Right lung (tissue), 10 donors: ENCODE measurements at places on chromosomes 2 and 18. TPM values are rescaled to one million over a fixed set of nuclear protein-coding genes. Genes with fewer than 3 reads are reported as not detected.

- DNase-seq: no peak
Measured at GRCh38 chr2:182646763-182647498, 69.1 kb upstream of the DNAJC10 start.

GRCh38 chr2:230498506-230499107, 82.6 kb downstream of the SP100 start:
- no peak for DNase-seq

DNA sequence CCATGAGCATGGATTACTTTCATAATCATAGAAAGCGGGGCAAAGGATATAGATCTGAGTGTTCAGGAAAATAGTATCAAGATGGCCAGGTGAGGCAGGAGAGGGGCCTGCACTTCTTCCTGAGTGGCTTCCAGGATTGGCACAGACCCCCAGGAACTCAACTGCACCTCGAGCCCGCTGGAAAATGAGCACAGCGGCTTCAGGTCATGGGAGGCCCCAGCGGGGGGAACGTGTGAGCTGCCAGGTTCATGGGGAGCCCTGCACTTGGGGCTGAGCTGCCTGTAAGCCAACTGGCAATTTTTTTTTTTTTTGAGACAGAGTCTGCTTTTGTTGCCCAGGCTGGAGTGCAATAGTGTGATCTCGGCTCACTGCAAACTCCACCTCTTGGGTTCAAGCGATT, 81.5 kb upstream of the ODC1 start:
- DNase-seq: no peak

CTAGE1 gene
- polyA plus RNA-seq: not detected

- DNase-seq: no peak
Measured at GRCh38 chr2:10269711-10270610, 32.7 kb upstream of the HPCAL1 start.

DNA sequence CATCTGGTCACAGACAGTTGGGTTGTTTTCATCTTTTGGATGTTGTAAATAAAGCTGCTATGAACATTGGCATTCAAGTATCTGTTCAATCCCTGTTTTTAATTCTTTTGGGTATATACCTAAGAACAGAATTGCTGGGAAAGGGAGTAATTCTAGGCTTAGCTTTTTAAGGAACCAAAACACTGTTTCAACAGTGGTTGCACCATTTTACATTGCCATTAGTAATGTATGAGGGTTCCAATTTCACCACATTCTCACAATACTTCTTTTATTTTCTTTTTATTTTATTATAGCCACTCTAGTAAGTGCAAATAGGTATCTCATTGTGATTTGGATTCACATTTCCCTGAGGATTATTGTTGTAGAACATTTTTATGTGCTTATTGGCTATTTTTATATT, 108.9 kb upstream of the GLS start:
- DNase-seq: no peak

- peak; percentile 19 for DNase-seq
Measured at GRCh38 chr2:33859811-33860461, 260.8 kb upstream of the FAM98A start.

GRCh38 chr2:98726205-98726604, 4.7 kb downstream of the MGAT4A start:
- DNase-seq: no peak

DNA sequence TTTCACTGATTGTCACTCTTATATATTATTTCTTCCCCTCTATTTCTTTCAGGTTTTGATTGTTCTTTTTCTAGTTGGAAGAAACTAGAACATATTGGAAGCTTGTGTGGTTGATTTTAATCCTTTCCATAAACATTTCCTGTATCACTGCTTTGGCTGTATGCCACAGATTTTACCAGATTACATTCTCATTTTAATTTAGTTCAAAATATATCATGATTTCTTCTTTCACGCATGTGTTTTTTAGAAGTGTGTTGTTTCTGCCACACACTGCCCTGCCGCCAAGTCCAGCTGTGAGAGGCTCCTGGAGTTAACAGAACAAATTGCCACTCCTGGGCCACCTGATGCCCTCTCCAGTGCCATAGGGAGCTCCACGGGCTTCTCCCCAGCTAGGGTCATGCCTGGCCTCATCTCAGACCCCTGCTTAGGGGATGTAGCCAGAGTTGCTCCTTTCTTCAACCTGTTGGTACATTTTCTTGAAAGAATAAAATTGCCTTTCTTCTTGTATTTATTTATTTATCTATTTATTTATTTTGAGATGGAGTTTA, 206.2 kb upstream of the COPS8 start:
- no peak for DNase-seq

DNA sequence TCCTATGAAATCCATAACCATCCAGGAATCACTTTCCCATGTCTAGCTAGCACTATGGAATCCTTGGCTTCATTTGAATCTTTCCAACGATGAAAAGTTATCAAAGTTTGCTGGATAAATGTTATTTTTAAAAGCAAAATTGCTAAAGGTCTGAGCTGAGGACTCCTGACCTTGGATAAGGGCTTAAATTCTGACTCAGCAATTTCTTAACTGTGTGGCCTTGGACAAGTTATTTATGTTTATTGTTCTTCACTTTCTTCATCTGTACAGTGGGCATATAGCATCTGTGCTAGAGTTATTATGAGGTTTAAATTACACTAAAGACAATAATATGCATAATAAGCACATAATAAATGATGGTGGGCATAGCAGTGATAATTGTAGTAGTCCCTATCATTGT, 227.5 kb downstream of the KCNS3 start:
- DNase-seq: no peak

GRCh38 chr2:143513081-143513480, 383.9 kb downstream of the ARHGAP15 start:
- peak; percentile 74 for DNase-seq

C2orf78 gene
- polyA plus RNA-seq: not detected

DNA sequence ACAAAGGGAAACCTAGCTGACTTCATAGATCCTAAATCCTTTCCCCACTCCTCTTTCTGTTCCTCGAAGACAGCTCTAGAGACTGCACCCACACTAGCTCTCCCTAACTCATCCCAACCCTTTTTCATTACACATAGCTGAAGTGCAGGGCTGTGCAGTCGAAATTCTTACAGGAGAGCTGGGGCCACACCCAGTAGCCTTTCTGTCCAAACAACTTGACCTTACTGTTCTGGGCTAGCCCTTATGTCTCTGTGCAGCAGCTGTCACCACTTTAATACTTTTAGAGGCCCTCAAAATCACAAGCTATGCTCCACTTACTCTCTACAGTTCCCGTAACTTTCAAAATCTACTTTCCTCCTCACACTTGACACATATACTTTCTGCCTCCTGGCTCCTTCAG, 666.1 kb upstream of the PKDCC start:
- DNase-seq: no peak

GRCh38 chr18:49139766-49140165, 189.0 kb upstream of the SMAD7 start:
- no peak for DNase-seq

DNA sequence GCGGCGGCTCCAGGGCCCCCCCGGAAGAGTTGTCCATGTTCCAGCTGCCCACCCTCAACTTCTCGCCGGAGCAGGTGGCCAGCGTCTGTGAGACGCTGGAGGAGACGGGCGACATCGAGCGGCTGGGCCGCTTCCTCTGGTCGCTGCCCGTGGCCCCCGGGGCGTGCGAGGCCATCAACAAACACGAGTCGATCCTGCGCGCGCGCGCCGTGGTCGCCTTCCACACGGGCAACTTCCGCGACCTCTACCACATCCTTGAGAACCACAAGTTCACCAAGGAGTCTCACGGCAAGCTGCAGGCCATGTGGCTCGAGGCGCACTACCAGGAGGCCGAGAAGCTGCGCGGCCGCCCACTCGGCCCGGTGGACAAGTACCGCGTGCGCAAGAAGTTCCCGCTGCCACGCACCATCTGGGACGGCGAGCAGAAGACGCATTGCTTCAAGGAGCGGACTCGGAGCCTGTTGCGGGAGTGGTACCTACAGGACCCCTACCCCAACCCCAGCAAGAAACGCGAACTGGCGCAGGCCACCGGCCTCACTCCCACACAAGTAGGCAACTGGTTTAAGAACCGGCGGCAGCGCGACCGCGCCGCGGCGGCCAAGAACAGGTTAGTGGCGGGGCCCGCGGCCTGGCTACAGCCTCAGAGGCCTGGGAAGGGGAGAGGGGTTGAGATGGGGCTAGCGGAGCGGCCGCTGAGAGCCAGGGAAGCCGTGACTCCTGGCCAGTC, 965 bp downstream of the SIX3 start:
- no peak for DNase-seq

DNA sequence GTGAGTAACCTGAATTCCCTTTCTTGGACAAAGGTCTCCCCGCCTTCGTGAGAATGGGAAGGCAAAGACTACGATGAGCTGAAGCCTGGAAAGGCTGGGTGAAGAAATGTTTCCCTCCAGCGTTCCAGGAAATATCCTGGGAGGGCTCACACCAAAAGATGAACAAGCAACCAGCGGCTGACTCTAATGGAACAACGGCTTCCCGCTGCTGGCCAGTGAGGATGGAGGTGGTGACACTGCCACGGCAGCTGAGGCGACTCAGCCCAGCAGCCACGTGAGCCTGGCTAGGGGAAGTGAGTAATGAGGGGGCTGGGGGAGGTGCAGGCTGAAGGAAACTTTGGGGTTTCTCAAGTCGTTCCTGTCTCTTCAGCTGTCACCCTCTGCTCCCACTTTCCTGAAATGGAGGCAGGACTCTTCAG, 105.0 kb upstream of the SMAD7 start:
- no peak for DNase-seq

DNA sequence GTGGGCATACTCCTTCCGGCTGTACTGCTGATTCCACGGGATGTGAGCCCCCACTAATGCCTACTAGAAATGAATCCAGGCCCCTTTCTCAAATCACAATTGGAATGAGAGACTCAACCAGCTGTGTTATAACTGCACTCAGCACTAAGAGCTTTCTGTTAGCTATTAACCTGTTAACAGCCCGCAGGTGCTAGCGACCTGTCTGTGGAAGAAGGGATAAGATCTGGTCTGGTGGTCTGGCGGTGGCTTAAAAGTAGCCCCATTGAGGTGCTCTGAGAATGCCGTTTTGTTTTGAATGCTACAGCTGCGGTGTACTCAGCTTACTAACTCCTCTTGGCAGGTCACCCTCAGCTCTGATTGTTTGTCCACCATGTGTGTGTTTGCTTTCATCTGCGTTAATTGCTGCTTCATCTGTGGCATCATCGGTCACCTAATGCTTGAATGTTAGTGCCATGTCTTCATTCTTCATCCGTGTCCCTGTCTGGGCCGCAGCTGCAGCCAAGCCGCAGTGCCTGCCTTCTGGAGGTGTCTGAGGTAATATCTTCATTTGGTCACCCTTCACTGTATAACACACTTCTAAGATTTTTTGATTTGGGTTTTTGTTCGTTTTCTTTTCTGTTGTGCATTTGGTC, 16.3 kb downstream of the RAB12 start:
- DNase-seq: no peak

TET3 gene
- 16.4 TPM for polyA plus RNA-seq
